Left lung (tissue), 14 donors: ENCODE measurements at places on chromosomes 2 and 18. TPM values are rescaled to one million over a fixed set of nuclear protein-coding genes. Genes with fewer than 3 reads are reported as not detected.

GRCh38 chr2:8598295-8599165 lies 83.3 kb upstream of the ID2 start:
- DNase-seq: no peak

DNA sequence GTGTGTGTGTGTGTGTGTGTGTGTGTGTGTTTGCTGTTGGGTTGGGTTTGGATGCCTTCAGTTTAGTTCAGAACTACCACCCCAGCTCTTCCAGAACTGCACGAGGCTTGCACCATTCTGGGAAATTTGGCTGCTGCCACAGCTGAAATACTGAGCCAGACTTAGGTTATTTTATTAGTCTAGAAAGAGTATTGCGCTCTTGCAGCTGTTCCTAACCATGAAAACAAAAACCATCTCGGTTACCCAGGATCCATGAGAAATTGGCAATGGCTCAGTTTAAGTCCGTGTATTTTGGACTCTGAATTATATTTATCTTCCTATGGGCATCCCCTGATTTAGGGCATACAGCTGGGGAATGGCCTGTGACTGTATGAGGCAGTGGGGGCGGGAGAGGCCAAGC lies 83.2 kb downstream of the TANC1 start:
- no peak for DNase-seq

DNA sequence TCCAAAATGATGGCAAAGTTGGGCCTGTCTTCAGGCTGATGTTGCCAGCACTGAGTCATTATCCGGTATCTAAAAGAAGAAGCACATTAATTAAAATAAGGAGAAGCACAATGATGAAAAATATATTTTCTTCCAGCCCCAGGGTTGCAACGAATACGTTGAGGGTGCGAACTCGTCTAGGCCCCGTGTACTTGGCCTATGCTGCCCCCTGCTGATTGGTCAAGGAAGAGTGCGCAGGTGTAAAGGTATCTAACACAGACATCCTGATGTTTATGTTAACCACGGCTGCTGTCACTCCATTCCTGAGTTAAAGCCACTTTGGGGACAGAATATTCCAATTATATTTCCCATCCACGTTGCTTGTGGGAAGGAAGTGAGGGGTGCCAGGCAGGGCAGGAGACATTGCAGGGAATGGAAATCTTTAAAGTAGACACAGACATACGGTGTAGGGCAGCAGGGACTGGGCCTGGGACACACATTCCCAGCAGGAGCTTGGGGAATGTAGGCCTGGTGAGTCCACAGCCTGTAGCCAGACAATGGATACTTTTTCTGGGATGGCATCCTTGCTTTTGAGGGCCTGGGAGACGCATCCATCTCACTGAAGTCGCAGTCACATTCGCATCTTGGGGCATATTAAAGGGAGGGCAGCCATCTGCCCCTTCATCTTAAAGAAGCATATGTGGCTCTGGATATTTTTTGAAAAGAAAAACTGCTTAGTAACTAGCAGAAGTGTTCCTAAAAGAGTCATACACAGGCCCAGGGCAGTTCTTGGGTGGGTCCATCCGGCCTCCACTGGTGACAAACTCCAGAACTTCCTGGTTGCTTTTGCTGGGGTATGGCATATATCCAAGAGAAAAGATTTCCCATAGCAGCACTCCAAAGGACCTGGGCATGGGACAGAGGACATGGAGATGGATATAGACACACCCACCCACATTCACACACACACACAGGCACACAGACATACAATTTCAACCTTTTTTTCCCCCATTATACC lies 81.9 kb downstream of the CLIP4 start:
- DNase-seq: peak; percentile 66

- DNase-seq: no peak
Observed at GRCh38 chr2:84641021-84641420, 124.7 kb downstream of the DNAH6 start.

- DNase-seq: no peak
Observed at GRCh38 chr2:25322312-25322711, 19.4 kb downstream of the DNMT3A start.

DNA sequence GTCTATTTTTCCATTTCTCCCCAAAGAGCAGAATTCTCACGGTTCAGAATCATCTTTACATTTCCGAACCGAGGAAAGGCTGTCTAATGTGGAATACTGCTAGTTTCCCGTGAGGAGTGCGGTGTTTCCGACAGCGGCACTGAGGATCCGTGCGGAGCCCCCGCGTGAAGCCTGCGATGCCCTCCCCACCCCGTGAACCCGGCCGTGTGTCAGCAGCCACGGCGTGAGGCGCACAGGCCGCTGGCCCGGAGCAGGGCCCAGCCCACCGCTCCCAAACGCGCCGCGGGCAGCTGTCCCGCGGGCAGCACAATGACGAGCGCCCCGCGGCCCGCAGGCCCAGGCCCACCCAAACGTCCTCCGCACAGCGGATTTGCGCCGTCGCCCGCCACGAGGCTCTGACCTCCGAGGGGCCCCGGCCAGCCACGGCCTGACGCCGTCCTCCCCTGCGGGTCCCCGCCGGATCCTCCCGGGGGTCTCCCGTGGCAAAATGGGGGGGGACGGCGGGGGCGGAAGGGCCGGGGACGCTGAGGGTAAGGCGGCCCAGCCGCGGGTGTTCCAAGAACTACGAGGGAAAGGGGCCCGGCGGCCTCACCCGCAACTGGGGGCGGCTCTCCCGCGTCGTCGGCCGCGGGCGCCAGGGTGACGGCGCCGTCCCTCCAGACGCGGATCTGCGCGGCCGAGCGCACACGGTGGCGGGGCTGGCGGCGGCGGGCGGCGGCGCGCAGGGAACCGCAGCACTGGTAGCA lies 796 bp downstream of the SPIRE1 start:
- peak; percentile 83 for DNase-seq

DNA sequence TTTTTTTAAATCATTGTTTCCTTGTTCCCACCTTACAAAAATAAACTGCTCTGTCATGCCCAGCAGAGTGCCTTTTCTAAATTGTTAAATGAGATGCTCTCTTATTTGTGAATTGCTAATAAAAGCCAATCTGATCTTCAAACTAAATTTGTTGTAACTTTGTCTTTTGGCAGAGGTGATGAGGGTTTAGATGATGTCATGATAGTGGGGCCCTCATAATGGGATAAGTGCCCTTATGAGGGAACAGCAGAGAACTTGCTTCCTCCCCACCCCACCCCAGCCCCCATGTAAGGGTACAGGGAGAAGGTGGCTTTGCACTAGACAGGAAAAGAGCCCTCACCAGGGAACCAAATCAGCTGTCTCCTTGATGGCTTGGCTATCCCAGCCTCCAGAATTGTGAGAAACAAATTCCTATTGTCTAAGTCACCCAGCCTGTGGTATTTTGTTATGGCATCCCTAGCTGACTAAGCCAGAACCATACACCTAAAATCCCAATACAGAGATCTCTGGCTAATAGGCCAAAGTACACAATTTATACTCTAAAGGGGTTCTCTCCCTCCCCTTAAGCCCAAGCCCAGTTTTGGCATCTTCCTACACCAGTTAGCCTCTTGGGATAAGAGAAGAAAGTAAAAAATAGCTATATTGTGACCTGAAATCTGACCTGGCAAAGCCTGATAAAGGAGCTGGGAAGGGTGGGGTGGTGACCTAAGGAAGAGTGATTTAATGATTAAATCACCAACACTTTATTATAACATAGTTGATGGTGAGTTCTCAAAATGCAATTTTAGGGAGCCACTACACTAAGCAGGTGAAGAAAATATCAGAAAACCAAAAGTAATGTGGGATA lies 40.3 kb upstream of the HNRNPA3 start:
- no peak for DNase-seq

- no peak for DNase-seq
Observed at GRCh38 chr2:236176951-236177350, 8.8 kb upstream of the GBX2 start.

DNA sequence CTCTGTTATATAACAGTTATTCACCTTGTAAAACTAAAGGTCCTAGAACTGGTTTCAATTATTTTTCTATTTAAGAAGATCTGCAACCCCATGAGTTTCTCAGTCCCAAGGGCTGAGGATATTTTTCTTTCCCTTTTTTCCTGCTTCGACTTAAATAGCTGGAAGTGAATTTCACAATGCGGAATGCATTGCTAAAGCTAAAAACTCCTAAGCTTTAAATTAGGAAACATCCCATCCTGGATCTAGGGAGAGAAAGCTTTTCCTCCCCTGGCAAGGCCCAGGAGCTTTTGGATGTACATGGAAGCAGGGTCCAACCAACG lies 1.4 kb downstream of the RFX8 start:
- no peak for DNase-seq

Gene SIX3
- not detected for total RNA-seq

Gene CNGA3
- total RNA-seq: 0.10 TPM

Gene SERPINB3
- not detected for total RNA-seq

Gene FANCL
- 18.0 TPM for total RNA-seq

Gene C2orf80
- not detected for total RNA-seq
